RPMI8226 (cell line): ENCODE measurements at places on chromosomes 11 and 22.

DNA sequence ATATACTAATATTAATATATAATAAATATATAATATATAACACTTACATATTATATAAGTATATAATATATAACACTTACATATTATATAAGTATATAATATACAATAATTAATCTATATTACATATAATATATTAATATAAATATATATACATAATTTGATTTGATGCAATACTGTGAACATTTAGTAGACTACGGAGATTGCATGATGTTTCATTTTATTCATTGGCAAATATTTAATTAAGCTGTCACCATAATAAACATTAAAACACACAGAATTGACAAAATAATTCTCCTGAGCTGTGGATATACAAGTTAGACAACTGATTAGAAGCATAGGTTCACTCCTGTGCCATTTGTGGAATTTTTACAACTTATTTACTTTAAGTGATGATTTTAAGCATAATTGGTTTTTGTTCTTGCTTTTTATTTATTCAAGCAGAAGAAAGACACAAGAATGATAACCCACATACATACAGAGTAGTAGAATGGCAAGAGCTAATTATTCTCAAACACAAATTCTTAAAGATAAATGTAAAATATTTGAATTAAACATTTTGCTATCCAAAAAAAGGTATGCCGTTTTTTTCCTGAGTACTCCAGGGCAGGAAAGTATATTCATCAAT, 65.8 kb upstream of the TOP3B start:
- DNase-seq: no peak

DNA sequence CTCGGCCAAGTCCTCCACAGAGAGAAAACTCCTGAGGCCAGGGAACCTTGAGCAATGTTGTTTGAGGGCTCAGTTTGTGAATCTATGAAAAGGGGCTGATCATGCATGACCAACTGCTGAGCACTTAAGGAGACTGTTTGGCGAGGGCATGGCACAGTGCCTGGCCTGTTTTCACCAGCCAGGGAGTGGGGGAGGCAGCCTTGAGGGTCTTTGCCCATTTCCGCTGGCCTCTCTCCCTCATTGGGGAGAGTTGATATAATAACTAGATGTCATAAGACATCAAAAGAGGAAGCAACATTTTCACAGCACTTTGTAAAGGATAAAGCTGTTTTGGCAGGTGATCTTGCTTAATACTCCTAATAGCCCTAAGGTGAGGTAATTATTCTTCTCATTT, 110.6 kb downstream of the TP53I11 start:
- no peak for DNase-seq

- no peak for DNase-seq
Observed at GRCh38 chr11:35742707-35743454, 80.3 kb downstream of the TRIM44 start.

- peak; percentile 31 for DNase-seq
Observed at GRCh38 chr22:35349704-35350538, 31.0 kb upstream of the HMOX1 start.

DNA sequence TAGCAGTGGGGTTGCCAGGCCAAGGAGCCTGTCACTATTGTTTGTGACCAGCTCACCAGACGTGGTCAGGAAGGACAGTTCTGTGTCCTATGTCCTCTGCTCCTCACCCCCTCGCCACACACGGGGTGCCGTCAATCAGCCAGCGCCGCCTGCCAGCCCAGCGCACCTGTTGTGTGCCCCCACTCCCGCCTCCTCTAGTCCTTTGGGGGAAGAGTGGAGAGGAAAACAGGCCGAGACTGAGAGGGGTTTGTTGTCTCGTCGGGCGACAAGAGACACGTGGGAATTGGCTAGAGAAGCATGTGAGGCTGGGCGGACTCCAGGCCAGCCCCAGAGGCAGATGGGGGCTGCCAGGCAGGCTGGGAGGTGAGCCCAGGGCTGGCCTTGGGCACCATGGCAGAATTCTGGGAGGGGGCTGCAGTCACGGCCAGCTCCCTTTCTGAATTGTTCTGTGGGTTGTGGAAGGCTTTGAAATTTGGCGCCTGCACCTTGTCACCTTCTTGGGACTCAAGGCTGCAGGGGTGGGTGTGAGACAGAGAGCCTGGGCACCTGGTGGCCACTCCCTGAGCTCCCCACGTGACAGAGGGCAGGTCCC, 3.1 kb upstream of the KCNQ1OT1 start:
- no peak for DNase-seq
